ENCODE measurements at places on chromosomes 1 and 21.

- no peak for DNase-seq
Measured at GRCh38 chr21:42532466-42533181, 19.0 kb downstream of the SLC37A1 start.

GRCh38 chr1:58748666-58749065 lies 35.2 kb downstream of the JUN start:
- DNase-seq: no peak

DNA sequence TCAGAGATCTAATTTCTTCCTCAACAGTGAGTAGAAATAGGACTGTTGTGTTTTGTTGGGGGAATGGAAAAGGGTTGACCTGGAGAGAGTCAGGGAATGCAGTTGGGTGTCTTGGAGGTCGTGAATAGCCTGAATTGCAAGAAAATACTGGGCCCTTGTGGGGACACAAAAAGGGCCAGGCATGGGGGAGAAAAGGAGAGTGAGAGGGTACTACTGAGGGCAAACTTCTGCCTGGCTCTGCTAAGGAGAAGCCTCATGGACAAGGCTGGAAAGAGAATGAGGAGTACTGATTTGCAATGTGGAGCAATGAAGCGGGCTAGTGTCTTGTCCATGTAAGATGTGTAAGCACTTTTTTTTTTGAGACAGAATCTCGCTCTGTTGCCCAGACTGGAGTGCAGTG lies 96.2 kb upstream of the IRF2BP2 start:
- DNase-seq: no peak

DNA sequence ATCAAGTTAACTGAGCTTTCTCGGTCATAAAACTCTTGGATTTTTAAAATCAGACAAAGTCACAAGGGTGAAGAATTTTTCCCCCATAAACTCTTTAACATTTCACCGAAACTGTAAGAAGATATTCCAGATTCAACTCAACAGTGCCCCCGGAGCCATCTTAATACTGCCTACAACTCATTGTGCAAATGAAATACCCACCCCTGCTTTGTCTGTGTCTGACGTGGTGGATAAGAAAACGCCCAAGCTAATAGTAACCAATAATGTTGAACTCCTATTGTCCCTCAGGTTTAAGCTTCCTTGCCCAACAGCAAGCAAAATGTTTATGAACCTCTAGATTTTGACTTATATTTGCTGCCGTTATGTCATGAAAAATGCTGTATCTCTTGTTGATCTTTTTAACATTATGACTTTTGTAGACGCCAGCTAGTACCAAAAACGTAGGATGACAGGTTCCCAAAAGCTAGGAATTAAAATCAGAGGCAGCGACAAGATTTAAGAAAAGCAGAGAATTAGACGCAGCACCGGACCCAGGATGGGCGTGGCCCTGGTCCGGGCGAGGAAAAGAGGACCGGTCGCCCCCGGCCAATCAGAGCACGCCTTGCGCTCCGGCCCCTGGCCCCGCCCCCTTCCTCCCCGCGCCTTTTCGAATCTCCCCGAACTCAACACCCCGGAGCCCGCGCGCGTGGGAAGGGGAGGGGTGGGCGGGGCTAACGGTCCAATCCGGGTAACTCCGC lies 1.1 kb downstream of the STMN1 start:
- DNase-seq: peak; percentile 94

- DNase-seq: peak; percentile 62
Measured at GRCh38 chr1:29254346-29254745, 18.0 kb downstream of the PTPRU start.

DNA sequence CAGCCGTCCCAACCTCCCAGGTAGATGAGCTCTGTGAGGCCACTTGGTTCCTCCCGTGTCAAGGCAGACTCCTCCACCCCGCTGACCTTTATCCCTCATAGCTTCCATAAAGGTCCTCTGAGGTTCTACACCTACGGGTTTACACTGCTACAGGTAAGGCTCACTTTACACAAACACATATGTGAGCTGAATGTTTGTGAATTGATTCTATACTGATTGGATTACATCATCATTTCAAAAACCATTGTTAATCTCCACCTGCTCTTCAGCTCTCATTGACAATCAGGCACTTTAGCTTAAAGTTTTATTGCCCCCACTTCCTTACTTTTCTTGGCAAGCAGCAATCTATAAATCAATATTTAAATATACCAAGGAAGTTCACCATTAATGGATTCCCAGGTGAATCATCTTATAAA lies 12.8 kb upstream of the RGS16 start:
- DNase-seq: no peak

- DNase-seq: peak; percentile 99
Measured at GRCh38 chr1:201503397-201504176, 3.3 kb downstream of the CSRP1 start.
